Trophoblast cell (in vitro differentiated cells and primary cell): ENCODE measurements at places on chromosomes 12 and 14.
A peak's percentile ranks its signal among the peaks of the same experiment; 100 is the strongest.

DNA sequence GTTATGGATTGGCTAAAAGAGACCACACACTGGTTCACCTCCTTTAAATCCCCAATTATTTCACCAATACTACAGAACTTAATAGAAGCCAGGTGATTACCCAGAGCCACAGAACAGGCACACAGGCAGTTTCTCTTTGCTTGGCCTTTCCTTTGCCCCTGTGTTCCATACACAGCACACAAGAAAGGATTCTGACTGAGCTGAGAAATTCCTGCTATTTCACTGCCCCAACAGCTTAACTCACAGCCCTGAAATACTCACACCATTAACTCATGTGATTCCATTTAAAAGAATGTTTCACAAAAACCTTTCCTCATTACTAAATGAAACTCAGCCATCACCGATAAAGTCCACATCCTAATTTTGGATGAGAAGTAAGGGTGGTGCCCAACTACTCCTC is 133.6 kb downstream of the MED13L start:
- DNase-seq: peak; percentile 62

- no peak for DNase-seq
Measured at GRCh38 chr12:68959891-68960464, 27.0 kb upstream of the CPM start.

DNA sequence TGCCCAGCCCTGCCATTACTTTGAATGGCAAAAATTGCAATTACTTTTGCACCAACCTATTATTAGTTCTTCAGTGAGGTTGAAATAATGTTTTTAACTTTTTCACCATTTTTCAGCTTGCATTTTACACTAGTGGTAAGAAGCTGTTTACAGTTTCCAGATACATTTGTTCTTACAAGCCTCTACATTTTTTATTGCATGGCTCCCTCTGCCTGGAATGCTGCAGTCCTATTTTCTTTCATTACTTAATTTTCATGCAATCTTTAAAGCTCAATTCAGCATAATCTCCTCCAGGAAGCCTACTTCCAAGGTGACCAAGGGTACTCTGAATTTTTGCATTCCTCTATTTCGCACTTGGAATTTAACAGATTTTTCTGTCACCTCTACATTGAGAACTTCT is 33.4 kb downstream of the CCER1 start:
- no peak for DNase-seq

- peak; percentile 2 for DNase-seq
Measured at GRCh38 chr12:90128526-90128925, 419.9 kb upstream of the ATP2B1 start.

GRCh38 chr12:21190016-21190415 is 59.0 kb downstream of the SLCO1B1 start:
- no peak for DNase-seq

DNA sequence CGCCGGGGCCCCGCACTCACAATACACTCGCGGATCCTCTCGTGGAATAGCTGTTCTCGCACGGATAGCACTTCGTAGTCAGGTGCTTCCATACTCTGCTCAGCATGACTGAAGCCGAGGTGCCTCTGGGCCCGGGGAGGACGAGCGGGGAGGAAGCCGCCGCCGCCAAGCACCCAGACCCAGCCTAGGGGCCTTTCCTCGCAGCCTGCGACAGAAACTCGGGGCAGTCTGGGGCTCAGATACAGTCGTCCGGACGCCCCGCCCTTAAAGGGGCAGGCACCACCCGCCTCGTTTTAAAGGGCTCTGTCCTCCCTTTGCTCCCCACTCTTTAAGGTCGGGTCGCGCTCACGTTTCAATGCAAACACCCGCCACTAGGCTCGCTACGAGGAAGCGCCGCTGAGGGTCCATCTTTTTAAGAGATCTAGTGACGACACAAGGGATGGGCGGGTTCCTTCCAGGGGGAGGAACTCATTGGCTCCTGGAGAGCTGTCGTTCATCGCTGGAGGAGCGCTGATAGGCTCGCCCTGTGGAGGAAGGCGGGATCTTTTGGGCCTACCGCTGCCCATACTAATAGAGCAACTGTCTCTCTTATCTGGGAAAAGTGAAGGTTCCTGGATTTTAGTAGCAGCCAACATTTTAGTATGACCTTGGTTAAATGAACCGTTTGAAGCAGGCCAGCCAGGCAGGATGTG is at the start of gene LMBR1L:
TSS of gene LMBR1L (minus strand) at position 384 of the 692 bp plus-strand sequence. CDS start at position 92, 292 bp downstream.
- DNase-seq: peak; percentile 99

- DNase-seq: peak; percentile 2
Measured at GRCh38 chr12:108009442-108010070, 119.5 kb upstream of the WSCD2 start.

DNA sequence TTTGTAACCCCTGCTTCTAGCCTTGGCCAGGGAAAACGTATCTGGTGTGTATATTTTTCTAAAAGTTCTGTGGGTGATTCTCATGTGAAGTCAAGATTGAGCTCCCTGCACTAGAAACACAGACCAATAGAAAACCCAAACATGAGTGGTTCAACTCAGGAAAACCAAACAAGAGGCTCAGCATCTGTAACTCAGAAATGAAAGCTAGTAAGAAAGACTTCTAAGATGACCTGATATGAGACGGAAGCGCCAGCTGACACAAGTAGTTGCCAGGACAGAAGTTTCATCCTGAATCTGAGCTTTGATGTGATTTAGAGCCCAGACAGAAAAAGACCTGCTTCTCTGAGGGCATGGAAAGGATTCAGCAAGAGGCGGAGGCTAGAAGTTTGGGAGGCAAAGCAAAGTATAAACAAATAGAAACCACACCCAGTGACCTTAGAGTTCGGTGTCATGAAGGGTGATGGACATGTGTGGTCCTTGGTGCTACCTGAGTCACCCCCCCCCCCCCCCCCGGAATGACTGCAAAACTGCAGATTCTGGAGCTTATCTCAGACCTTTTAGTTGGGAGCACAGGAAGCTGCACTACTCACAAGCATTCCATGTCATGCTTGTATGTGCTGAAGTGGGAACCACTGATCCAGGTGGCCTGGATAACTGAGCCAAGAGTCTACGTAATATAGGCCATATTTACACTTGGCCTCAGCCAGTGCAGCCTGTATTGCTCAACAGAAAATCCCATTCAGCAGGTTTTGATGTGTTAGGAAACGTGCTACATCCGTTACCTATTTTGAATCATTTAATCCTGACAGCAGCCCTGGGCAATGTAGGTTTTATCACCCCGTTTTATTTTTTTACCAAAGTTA is 191.3 kb downstream of the ANO6 start:
- DNase-seq: no peak

GRCh38 chr14:96038920-96039632 is at the start of gene C14orf132:
C14orf132 (plus strand) TSS chr14:96039362; CDS start chr14:96039501, 139 bp downstream.
- DNase-seq: peak; percentile 15

GRCh38 chr12:12562585-12563261 is at the start of gene DUSP16:
DUSP16 (minus strand) TSS chr12:12562863; CDS start chr12:12521098, 41,765 bp downstream.
- peak; percentile 92 for DNase-seq

DNA sequence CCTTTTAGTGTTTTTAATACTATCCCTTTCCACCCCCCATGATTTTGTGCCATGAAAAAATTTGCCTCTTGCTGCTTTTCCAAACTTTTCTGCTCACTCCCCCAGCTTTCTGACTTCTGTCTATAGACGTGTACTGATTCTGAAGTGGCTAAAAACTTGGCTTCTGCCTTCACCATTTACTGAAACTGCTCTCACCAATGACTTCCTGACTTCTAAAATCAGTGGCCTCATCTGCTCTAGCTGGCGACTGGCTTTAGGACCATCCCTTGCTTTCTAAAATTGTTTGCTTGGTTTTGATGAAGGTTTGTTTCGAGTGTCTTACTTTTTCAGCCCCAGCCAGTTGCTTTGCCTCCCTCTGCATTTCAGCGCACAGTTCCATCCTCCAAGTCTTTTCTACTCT is 145.3 kb downstream of the HELB start:
- no peak for DNase-seq

- DNase-seq: no peak
Measured at GRCh38 chr12:11902525-11902875, 168.2 kb upstream of the BCL2L14 start.

DNA sequence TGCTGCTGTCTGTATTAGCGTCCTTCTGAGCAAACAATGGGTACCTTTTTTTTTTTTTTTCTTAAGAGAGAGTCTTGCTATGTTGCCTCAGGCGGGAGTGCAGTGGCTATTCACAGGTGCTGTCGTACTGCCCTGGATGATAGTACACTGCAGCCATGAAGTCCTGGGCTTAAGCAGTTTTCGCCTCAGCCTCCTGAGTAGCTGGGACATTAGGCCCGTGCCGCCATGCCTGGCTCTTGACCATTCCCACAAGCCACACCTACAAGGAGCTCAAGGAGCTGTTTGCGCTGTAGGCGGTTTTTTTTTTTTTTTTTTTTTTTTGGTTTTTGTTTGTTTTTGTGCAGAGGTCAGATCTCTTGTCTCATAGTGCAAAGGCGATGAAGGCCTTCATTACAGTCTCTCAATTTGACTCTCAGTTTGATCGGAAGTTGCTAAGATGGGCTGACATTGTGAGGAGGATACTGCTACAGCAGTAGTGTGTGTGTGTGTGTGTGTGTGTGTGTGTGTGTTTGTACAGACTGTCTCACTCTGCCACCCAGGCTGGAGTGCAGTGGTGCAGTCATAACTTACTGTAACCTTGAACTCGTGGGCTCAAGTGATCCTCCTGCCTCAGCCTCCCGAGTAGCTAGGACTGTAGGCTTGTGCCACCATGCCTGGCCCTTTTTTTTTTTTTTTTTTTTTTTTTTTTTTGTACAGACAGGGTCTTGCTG is 34.2 kb downstream of the TRAF3 start:
- peak; percentile 63 for DNase-seq

DNA sequence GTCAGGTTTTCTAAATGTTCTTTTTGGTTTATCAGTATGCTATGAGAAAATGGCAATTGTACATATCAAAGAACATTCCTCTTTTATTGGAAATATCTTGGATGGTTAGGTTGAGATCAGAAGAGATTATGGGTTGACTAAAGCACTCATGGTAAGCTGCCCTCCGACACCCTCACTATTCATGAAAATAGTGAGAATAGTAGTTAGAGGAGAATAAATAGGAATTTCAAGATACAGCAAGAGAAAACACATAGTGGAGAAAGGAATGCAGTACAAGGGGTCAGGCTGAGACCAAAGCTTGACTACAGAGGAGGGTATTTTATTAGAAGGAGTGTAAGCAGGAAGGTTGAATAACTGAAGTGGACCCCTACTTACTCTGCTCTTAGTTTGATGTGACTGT is 112.5 kb downstream of the PTPRQ start:
- DNase-seq: no peak

GRCh38 chr12:6363330-6364043 is 11.9 kb downstream of the SCNN1A start:
- DNase-seq: peak; percentile 90

DNA sequence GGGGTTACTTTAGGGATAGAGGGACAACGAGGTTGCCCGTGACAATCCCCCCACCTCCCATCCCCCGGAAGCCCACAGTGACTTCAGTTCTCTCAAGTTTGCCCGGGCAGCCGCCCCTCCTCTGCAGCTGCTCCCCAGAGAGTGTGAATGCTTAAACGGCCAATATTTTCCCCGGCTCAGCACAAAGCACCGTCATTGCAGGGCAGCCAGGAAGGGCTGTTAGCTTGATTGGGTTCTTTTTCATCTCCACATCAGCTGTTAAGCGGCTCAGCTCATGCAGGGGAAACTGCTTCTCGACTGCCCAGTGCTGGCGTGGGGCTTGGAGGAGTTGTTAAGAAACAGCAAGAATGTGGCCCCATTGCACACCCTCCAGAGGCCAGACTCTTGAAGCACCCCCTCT is 120.5 kb upstream of the NCOR2 start:
- DNase-seq: no peak

DNA sequence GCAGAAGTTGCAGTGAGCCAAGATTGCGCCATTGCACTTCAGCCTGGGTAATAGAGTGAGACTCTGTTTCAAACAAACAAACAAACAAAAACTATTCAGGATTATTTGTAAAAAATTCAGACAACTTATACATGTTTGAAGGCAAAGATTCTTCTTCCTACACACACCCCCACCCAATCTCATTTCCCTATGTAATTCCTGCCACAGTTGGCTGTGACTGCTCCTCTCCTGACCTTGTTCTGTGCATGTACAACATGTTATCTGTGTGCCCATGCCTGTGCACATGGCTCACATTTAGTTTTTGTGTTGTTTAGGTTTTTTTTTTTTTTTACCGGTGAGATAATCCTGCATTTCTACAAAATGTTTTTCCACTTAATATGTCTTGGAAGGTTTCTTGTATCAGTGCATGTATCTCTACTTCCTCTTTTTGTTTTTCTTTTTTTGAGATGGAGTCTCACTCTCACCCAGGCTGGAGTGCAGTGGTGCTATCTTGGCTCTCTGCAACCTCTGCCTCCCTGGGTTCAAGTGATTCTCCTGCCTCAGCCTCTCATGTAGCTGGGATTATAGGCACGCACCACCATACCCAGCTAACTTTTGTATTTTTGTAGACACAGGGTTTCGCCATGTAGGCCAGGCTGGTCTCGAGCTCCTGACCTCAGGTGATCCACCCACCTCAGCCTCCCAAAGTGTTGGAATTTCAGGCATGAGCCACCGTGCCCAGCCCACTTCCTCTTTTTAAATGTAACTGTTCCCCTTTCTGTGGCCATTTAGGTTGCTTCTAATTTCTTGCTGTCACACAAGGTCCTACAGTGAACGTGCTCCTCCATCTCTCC is 8.7 kb downstream of the CFAP251 start:
- DNase-seq: no peak

GRCh38 chr12:108888031-108888430 is 8.1 kb downstream of the DAO start:
- DNase-seq: no peak

DNA sequence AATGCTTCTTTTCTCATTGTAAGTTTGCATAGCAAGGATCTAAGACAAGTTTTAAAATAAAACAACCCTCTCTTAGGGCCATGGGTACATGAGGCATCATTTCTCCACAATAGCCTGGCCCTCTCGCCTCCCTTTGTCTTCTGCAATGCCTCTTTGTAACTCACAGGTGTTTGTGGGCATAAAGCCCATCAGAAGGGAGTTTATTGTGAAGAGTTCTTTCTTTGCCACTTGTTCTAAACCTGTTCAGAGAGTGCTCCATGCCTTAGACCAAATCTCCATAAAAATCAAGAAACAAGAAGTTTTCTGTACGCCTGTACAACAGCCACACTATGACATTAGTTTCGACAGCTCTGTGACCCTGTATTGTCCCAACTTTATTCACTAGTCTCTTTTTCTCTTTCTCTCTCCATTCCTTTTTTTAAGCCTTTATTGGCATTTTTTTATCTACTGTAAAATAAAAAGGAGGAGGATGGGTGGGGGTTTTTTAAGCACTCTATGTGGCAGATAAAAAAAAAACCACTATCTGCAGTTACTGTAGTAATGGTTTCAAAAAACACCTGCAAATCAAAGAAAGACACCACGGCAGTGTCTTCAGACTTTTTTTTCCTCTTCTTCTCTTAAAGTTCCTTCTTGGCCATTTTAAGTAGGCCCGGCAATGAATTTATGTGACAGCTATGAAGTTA is 1.6 kb downstream of the C12orf42 start:
- DNase-seq: no peak
